ENCODE measurements at places on chromosomes 7 and 10. TPM values are rescaled to one million over a fixed set of nuclear protein-coding genes. Genes with fewer than 3 reads are reported as not detected.

DNA sequence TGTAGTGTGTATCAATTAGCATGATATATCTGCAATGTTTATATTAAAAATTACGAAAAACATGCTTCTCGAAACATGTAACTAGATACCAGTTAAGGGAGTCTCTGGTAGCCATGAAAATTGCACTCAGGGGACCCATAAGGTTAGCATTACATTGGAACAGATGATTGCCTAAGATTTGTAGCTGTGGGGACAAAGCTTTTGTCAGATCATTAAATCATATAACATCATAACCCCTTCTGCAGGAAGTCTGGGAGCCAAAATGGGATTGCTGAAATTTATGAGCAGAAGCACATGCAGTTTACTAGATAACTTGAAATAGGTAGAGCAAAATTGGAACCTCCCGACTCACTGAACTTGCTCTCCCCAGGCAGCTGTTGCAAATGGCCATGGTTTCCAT is 235.0 kb upstream of the IGFBP3 start:
- H3K4me3 ChIP-seq = no peak overlapping the region
- H3K36me3 ChIP-seq = no peaks in the 10 kb centered on the region
- H3K4me1 ChIP-seq = peaks cover 17% of the 10 kb centered on the region
- H3K27ac ChIP-seq = no peak overlapping the region
- H3K27me3 ChIP-seq = no peaks in the 10 kb centered on the region

- H3K27ac ChIP-seq = no peak overlapping the region
- no peak overlapping the region for H3K4me3 ChIP-seq
- no peaks in the 10 kb centered on the region for H3K36me3 ChIP-seq
Measured at GRCh38 chr10:94172332-94172731, 178.6 kb downstream of the PLCE1 start.

DNA sequence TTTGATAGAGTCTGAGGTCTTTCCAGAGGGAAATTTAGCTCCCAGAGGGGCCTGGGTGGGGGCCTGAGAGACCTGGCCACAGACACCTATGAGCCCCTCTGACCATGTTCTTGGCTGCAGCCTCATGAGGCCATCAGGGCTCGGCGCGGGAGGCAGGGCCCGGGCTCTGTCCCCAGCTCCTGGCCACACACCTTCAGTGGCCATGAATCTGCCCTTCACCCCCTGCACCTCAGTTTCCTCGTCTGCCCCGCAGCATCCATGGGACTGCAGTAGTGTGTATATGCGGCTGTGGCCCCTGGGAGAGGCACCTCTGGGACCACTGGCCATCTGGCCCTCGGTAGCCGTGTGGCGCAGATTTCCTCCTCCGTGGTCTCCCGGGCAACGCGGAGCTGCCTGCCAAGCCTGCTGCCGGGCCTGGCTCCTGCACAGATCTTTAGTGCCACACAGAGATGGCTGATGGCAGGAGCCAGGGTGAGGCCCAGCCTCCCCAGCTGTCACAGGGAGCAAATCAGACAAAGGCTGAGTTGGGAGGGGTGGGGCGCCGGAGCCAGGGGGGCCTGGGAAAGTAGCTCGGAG is 23.6 kb upstream of the ADCYAP1R1 start:
- H3K36me3 ChIP-seq = no peaks in the 10 kb centered on the region
- DNase-seq = peak; percentile 44
- H3K4me3 ChIP-seq = no peak overlapping the region

DNA sequence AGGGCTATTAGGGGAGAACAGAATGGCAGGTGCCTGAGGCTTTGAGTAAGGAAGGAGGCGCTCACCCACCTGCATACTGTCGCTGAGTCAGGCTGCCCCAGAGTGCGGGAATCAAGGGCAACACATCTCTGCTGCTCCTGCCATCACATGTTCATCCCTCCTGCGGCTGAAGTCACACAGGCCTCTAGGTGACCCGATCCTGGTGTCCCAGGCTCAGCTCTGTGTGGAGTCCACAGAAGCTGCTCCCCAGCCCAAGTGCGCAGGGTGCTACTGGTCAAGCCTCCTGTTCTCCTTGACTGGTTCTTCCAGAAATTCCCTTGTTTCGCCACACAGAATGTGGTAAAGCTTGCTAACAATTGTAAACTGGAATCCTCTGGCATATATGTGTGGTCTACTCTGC is 96.9 kb upstream of the IL6 start:
- no peaks in the 10 kb centered on the region for H3K27me3 ChIP-seq
- no peak overlapping the region for H3K4me3 ChIP-seq
- no peaks in the 10 kb centered on the region for H3K36me3 ChIP-seq
- no peak for DNase-seq
- H3K4me1 ChIP-seq = peaks cover 54% of the 10 kb centered on the region

SERPINE1 gene
- 278 TPM for total RNA-seq

GRCh38 chr7:13920053-13920697 is 69.3 kb downstream of the ETV1 start:
- no peaks in the 10 kb centered on the region for H3K27me3 ChIP-seq
- peak overlapping the region; percentile 38 for H3K4me3 ChIP-seq
- H3K4me1 ChIP-seq = peaks cover 27% of the 10 kb centered on the region
- H3K27ac ChIP-seq = peak overlapping the region; percentile 87
- no peaks in the 10 kb centered on the region for H3K36me3 ChIP-seq

All from osteoblast (primary cell).